Hematopoietic multipotent progenitor cell treated with erythropoietin and hydrocortisone succinate and interleukin-3 and kit ligand, for 4 days (in vitro differentiated cells): ENCODE measurements at places on chromosomes 5 and 9.
A peak's percentile ranks its signal among the peaks of the same experiment; 100 is the strongest.

- DNase-seq: no peak
Observed at GRCh38 chr5:943201-943917, 50.7 kb downstream of the TRIP13 start.

DNA sequence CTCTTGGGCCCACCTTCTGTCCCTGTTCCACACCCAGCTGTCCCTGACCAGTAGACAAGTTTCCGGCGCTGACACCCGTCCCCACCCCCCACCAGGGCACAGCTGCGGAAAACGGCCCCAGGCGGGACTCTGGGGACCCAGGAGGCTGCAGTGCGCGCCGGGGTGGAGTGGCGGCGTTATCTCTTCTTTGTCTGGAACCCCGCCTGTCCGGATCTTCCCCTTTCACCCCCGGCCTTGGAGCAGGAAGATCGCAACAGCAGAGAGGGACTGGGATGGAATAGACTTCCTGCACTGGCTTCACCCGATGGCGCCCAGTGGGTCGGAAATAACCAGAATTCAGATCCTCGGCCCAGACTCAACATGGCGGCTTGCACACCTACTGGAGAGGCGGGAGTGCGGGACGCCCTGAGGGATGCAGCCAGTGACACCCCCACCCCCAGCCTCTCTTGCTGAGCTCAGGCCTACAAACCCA is 4.7 kb downstream of the PAX5 start:
- DNase-seq: no peak

- DNase-seq: no peak
Observed at GRCh38 chr5:141649056-141649688, 2.0 kb downstream of the FCHSD1 start.

- DNase-seq: no peak
Observed at GRCh38 chr9:27078685-27079084, 30.3 kb upstream of the TEK start.

- DNase-seq: peak; percentile 35
Observed at GRCh38 chr5:125408448-125409233, 662.2 kb upstream of the ZNF608 start.

DNA sequence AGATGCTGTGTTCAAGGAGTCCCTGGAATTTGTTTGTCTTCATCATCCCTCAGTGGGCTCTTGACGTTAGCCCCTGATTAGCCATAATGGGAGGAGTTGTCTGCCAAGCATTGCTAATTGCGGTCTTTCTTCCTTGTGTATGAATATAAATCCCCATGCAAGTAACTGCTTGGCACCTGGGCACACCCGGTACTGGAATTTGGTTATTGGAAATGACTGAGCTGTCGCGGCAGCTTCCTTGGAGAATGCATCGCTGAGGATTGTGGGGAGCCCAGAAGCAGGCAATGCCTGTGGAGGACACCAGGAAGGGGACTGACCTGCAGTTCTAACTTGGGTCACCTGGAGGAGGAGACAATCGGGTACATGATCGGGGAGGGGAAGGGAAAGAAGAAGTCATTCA is 53.3 kb upstream of the CTSL start:
- DNase-seq: no peak

DNA sequence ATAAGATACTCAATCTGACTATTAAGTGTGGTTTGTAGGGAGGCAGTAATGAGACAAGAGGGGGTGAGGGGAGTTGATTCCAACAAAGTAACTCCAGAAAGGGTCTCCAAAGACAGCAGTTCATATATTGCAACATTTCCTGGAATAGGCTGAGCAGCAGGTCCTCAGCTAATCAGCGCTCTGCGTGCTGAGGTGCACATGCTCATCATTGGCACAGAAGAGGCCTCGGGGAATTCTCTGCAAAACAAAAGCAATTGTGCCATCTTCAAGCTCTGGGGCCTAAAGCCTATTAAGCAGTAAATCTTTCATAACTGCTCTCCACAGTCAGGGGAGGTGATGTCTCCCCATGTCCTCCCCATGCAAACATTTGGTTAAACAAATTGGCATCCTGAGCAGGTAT is 357.3 kb downstream of the SPOCK1 start:
- no peak for DNase-seq

- no peak for DNase-seq
Observed at GRCh38 chr5:128378632-128379031, 159.4 kb downstream of the FBN2 start.

- peak; percentile 93 for DNase-seq
Observed at GRCh38 chr5:55575815-55576583, 41.2 kb upstream of the PLPP1 start.

DNA sequence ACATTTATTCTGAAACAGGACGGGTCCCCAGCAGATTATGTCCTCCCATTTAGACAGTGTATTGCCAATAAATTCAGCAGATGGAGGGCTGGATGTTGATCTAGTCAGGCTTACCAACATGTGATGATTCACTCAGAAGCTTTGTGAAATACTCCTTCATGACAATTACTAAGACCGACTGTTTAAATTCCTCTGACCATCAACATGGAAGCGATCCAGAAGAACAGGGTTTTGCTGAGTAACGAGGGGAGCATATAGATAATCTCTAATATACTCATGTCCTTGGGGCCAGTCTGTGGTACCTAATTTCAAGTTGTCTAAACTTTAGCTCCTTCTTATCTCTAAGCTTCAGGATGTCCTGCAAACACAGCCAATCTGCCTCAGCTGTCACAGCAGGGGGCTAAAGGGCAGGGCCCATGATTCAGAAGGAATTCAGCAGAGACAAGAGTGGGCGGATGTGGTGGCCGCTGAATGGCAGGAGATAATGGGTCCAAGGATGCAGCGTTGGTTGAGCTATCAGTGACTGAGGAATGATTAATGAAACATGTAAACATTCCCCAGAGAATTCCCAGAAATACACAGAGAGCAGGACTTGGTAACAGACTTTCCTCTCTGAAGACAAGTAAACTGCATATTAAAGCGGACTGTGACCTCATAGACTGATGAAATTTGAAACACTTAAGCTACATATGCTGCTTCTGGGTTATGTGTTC is 109.4 kb downstream of the ANKRD55 start:
- DNase-seq: peak; percentile 98

- DNase-seq: peak; percentile 40
Observed at GRCh38 chr9:124062172-124062571, 50.6 kb downstream of the LHX2 start.

GRCh38 chr5:129972465-129973141 is 68.3 kb downstream of the CHSY3 start:
- DNase-seq: no peak

DNA sequence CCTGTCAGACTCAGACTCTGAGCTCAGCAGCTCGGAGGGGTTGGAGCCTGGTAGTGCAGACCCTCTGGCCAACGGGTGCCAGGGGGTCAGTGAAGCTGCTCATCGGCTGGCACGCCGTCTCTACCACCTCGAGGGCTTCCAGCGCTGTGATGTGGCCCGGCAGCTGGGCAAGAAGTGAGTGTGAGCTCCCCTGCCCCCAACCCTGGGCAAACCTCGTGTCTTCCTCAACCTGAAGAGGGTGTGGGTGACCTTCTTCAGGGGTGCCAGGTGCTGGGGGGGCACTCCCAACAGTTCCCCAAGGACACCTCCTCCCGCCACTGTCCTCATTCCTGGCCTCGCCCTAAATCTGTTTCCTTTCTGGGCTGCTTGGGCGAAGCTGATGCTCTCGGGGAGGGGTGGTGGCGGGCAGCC is 18.6 kb downstream of the PSD2 start:
- DNase-seq: no peak

- no peak for DNase-seq
Observed at GRCh38 chr5:151703227-151703626, 16.5 kb upstream of the SPARC start.

DNA sequence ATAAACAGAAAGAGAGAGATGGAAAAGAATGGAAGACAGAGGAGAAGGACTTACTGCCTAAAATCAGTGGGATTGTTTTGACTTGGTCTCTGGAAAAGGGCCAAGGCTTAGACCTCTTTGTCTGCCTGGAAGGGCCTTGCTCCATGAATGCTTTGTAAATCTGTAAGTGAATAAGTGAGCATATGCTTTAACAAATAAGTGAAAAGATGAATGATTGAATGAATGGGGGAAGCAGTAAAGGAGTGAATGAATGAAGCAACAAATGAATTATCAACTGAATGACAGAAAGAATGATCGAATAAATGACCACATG is 5.5 kb downstream of the KCNIP1 start:
- no peak for DNase-seq

DNA sequence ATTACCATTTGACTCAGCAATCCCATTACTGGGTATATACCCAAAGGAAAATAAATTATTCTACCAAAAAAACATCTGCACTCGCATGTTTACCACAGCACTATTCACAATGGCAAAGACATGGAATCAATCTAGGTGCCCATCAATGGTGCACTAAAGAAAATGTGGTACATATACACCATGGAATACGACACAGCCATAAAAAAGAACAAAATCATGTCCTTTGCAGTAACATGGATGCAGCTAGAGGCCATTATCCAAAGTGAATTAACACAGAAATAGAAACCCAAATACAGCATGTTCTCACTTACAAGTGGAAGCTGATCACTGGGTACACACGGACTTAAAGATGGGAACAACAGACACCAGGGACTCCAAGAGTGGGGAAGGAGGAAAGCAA is 2.1 kb downstream of the CDC23 start:
- DNase-seq: no peak

- DNase-seq: no peak
Observed at GRCh38 chr9:93245437-93245970, 61.6 kb downstream of the WNK2 start.

DNA sequence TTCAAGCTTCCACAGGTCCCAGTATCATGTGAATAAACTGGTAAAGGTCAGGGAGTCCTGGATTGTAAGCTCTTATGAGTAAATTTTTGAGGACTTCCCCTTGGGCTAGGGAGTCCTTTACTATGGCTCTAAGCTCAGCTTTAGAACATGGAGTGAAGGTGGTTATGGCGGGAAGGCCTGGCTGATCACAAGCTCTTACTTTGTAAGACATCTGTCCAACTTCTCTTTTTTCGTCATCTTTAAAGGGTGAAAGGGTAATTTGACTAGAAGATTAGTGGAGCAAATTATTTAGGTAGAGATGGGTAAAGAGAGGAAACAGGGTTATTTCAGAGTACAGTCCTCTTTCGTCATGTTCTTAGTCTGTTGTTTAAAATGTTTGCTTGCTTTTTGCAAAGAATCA is 155.4 kb downstream of the AOPEP start:
- DNase-seq: peak; percentile 34

- DNase-seq: no peak
Observed at GRCh38 chr9:126222363-126222834, 104.2 kb upstream of the MVB12B start.

DNA sequence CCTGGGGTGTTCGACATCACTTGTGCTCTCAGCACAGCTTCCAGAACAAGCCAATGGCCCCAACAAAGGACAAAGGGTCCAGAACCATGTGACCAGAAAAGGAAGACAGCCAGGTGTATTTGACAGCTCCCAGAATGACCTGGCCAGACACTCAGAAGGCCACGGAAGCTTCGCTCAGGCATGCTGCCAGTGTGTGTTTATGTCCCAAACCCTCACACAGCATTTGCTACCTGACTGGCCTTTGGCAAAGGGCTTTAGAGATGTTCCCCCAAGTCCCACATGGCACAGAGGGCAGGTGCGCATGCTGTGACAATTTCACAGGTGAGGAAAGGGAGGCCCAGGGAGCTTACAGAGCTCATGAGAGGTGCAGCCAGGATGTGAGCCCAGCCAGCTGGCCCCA is 39.5 kb downstream of the MED10 start:
- no peak for DNase-seq
